A673 (cell line): ENCODE measurements at places on chromosomes 11 and 22.

DNA sequence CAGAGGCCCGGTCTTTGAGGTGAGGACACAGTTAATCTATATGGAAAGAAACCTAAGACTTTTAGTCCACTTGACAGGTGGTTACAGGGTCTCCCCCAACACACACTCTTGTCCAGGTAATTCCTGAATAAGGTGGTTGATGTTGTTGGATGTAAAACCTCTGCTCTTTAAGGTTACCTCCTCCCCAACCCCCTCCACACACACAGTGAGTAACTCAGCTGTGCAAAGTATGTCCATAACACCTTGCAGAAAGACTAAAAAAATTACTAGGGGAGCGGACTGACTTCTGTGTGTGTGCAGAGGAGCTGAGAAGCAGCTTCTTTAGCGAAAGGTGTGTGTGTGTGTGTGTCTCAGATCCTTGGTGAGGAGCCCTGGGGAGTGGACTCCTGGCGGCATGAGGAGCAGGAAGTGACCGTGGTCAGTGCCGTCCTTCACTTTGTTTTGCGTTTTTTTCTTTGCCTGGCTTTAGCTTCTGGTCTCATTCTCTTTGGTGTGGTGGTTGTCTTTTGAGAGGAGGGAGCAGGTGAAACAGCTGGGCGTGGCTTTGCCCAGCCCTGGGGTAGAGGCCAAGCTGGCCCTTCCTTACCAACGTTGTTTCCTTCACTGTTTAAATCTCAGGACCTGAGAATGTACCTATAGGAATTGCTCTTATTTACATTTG lies 1.7 kb downstream of the ZBED4 start:
- peak overlapping the region; percentile 73 for H3K4me3 ChIP-seq
- no peaks in the 10 kb centered on the region for H3K36me3 ChIP-seq
- peaks cover 12% of the 10 kb centered on the region for H3K4me1 ChIP-seq
- no peak for DNase-seq
- H3K27ac ChIP-seq: peak overlapping the region; percentile 26

- no peaks in the 10 kb centered on the region for H3K4me1 ChIP-seq
- H3K27ac ChIP-seq: no peak overlapping the region
- no peak overlapping the region for H3K4me3 ChIP-seq
These were observed 48.4 kb downstream of the CDKN1C start for GRCh38 chr11:2837096-2837601.

- no peak for DNase-seq
- H3K4me3 ChIP-seq: no peak overlapping the region
- H3K36me3 ChIP-seq: no peaks in the 10 kb centered on the region
- no peak overlapping the region for H3K27ac ChIP-seq
- no peaks in the 10 kb centered on the region for H3K27me3 ChIP-seq
- H3K4me1 ChIP-seq: peaks cover 4% of the 10 kb centered on the region
These were observed 99.5 kb downstream of the MICAL3 start for GRCh38 chr22:17924735-17925364.

GRCh38 chr22:48517039-48518030 lies 1310.3 kb downstream of the BRD1 start:
- no peaks in the 10 kb centered on the region for H3K27me3 ChIP-seq
- no peaks in the 10 kb centered on the region for H3K36me3 ChIP-seq
- peaks cover 13% of the 10 kb centered on the region for H3K4me1 ChIP-seq

- no peak for DNase-seq
- no peaks in the 10 kb centered on the region for H3K27me3 ChIP-seq
- no peaks in the 10 kb centered on the region for H3K4me1 ChIP-seq
- no peaks in the 10 kb centered on the region for H3K36me3 ChIP-seq
- H3K27ac ChIP-seq: no peak overlapping the region
These were observed 106.3 kb downstream of the KCNQ1 start for GRCh38 chr11:2551131-2551530.

- no peak for DNase-seq
- H3K27me3 ChIP-seq: no peaks in the 10 kb centered on the region
- H3K4me3 ChIP-seq: no peak overlapping the region
- no peaks in the 10 kb centered on the region for H3K4me1 ChIP-seq
- H3K36me3 ChIP-seq: no peaks in the 10 kb centered on the region
These were observed 19.3 kb upstream of the BRSK2 start for GRCh38 chr11:1370186-1371025.

- H3K27me3 ChIP-seq: no peaks in the 10 kb centered on the region
- H3K27ac ChIP-seq: no peak overlapping the region
- H3K36me3 ChIP-seq: no peaks in the 10 kb centered on the region
- peak; percentile 71 for DNase-seq
These were observed 34.8 kb upstream of the CARS1 start for GRCh38 chr11:3091846-3092602.

DNA sequence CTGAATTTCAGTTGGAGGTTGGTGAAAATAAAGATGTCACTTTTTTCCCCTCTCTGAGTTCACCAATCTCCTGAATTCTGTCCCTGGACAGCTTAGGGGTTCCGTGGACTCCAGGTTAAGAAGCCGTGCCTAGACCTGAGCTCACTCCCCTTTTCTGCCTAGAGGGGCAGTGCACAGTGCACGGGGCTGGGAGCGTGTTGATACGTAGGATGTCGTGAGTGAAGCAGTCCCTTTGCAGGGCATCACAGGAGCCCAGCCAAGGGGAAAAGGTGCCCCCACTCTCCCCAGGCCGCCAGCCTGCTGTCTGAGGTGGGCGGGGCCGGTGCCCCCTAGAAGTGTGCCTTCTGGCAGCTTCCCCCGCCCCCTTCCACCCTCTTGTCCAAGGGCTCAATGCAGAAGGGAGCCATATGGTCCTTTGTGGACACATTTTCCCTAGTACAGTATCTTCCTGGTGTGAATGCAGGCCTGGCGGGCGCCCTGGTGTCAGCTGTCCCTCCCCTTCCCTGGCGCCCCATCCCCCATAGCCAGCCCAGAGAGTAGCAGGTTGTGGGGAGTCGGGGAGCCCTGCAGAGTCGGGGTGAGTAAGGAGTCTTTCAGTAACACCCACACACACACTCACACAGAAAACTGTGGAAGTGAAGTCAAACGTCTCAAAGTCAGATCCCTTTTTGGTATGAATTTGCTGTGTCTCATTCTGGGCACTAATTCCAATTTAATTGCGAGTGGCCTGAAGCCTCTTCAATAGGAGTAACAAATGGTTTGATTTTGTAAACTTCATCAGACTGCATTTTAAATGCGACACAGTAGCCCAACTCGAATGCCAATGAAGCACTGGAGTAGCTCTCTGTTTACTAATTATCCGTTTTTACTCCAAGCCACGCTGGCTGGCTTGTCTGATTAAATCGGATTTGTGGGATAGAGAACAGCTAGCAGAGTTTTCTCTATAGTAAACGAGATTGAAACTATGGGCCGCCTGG lies 67.5 kb upstream of the NNMT start:
- H3K27ac ChIP-seq: peak overlapping the region; percentile 57
- no peaks in the 10 kb centered on the region for H3K36me3 ChIP-seq
- H3K27me3 ChIP-seq: no peaks in the 10 kb centered on the region
- peaks cover 19% of the 10 kb centered on the region for H3K4me1 ChIP-seq
- H3K4me3 ChIP-seq: no peak overlapping the region

GRCh38 chr11:64720167-64720566 lies 2.8 kb downstream of the NRXN2 start:
- H3K27me3 ChIP-seq: peaks cover 73% of the 10 kb centered on the region
- DNase-seq: no peak
- peaks cover 8% of the 10 kb centered on the region for H3K4me1 ChIP-seq
- H3K36me3 ChIP-seq: no peaks in the 10 kb centered on the region
